Stomach (tissue), 19 donors: ENCODE measurements at places on chromosomes 5 and 9. TPM values are rescaled to one million over a fixed set of nuclear protein-coding genes. Genes with fewer than 3 reads are reported as not detected.

- DNase-seq: no peak
Measured at GRCh38 chr5:115180165-115180709, 10.5 kb upstream of the TRIM36 start.

- DNase-seq: no peak
Measured at GRCh38 chr9:100277166-100277979, 75.4 kb downstream of the TEX10 start.

- DNase-seq: peak; percentile 64
Measured at GRCh38 chr9:72476617-72477437, 44.6 kb upstream of the TMC1 start.

DNA sequence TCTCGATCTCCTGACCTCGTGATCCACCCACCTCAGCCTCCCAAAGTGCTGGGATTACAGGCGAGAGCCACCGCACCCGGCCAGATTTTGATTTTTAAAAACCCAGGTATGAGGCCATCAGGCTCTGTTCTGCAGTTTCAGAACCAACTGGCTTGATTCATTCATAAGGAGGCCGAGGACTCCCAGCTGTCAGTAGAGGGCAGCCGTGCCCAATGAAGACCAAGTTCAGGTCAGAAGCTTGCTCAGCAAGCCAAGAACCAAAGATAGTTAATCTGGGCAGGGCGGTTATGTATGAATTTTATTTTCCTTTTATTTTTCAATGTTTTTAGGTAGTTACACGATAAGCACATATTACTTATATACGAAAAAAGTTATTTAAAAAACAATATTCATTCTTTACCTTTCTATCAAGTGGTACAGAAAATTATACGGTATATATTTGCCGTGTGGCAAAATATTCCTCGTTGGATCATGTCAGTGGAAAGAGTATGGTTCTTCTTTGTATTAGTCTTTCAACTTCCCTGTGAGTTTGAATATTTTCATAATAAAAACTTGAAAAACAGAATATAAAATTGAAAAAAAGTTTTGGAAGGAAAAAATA is 18.0 kb downstream of the MGAT1 start:
- peak; percentile 80 for DNase-seq

GRCh38 chr5:133420440-133421301 is 191.7 kb downstream of the FSTL4 start:
- DNase-seq: no peak

Gene NR5A1
- 2.4 TPM for polyA plus RNA-seq

GRCh38 chr5:89954916-89955315 is 454.6 kb downstream of the CETN3 start:
- DNase-seq: no peak

- DNase-seq: no peak
Measured at GRCh38 chr5:128665747-128666355, 127.8 kb upstream of the FBN2 start.

- peak; percentile 10 for DNase-seq
Measured at GRCh38 chr5:21711866-21712758, 1141.0 kb downstream of the CDH12 start.

Gene MARCOL
- not detected for polyA plus RNA-seq

- no peak for DNase-seq
Measured at GRCh38 chr9:137011156-137011555, 14.8 kb upstream of the CLIC3 start.

DNA sequence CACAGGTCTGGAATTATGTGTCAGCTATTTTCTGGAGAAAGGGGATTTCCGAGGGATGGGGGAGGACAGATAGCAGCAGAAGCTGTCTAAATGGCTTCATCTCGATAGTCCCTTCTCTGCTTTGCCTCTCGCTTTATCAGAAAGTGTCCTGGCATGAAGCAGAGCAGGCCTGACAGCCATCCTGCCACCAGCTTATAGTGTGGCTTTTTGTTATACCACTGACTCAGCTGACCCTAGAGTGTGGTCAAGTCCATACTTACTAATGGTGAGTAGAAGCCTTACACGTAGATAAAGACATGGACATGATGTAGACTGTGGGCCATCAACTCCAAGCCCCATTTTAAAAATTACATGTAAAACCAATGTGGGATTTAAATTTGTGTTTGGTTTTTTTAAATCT is 50.0 kb downstream of the RCL1 start:
- no peak for DNase-seq

DNA sequence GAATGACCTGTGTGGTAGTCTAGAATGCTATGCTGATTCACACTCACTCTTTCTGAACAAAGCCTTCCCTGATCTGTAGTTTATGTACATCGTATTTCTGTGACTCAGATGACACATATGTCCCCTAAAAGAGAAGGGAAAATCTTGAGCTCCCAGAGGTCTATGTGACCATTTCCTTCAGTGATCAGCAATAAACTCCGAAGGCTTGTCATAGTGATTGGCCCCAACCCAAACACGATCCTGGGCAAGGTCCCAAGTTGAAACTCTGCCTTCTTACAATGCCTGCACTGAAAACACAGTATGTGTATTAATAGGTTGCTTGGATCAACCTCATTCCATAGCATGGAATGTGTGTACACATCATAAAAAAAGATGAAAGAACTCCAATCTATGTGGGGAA is 685.8 kb downstream of the MAT2B start:
- DNase-seq: peak; percentile 60

GRCh38 chr9:32339424-32339823 is 45.0 kb upstream of the ACO1 start:
- DNase-seq: no peak

GRCh38 chr9:122347348-122348287 is 23.2 kb upstream of the PTGS1 start:
- no peak for DNase-seq

- DNase-seq: no peak
Measured at GRCh38 chr5:79074641-79075040, 5.1 kb downstream of the BHMT2 start.

DNA sequence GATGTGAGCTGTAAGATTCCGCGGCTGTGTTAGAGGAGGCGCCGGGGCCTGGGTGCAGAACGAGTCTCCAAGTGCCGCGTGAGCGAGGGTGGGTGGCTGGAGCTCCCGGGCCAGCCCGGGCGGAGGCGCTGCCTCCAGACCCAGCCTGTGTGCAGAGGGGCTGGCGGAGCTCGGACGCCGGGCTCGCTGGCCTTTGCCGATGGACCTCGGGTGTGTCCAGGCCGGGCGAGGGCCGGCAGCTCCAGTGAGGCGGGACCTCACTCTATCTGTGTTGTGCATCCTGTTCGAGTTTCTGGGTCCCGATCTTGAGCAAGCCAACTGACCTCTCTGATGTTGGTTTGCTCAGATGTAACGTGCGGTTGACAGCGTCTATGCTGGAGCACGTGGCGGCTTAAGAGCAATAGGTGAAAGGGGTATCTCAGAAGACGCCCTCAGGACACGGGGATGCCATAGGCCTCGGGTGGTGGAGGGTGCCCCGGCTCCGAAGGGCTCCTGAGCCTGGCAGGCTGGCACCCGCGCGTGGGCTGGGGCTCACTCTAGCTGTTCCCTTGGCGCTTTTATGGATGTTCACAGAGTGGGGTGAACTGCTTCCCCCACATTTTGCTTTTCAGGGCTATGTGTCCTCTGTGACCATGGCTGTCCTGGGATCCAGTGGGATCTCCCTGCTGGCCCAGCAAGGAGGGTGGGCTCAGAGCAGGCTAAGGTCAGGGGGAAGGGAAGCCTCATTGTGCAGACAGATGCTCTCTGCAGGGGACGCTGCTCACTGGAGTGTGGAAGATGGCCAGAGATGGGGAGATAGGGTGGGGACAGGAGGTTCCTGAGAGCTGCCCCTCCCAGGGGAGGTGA is 69.8 kb downstream of the MRPL36 start:
- DNase-seq: no peak

GRCh38 chr5:53890490-53890889 is 330.1 kb downstream of the NDUFS4 start:
- DNase-seq: no peak

DNA sequence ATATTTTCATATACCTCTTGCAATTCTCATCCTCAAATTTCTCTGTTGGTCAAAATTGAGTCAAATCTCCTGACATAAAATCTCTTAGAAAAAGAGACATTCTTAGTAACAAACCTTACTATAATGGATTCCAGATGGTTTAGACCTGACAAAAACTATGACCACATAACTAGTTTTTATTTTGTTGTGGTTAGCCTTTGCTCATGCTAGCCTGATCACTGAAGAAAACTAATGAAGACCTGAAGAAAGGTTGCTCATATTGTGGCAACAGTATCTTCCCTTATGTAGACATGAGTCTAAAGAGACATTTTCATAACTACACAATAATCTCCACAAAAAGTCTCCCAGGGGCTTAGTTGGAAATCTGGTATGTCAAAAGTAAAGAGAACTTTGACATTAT is 274.1 kb upstream of the TMEM161B start:
- no peak for DNase-seq

DNA sequence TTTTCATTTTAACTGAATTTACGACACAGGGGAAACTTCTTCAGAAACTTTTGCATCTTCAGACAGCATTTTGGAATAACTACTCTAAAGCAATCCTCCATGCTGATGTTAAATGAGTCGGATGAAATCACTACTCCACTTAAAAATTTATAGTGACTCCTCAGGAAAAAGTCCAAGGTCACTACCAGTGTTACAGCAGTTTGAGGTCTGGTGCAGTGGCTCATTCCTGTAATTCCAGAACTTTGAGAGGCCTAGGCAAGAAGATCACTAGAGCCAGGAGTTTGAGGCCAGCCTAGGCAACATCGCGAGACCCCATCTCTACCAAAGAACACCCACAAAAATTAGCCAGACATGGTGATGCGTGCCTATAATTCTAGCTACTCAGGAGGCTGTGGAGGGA is 5.9 kb upstream of the GAS1 start:
- DNase-seq: no peak

DNA sequence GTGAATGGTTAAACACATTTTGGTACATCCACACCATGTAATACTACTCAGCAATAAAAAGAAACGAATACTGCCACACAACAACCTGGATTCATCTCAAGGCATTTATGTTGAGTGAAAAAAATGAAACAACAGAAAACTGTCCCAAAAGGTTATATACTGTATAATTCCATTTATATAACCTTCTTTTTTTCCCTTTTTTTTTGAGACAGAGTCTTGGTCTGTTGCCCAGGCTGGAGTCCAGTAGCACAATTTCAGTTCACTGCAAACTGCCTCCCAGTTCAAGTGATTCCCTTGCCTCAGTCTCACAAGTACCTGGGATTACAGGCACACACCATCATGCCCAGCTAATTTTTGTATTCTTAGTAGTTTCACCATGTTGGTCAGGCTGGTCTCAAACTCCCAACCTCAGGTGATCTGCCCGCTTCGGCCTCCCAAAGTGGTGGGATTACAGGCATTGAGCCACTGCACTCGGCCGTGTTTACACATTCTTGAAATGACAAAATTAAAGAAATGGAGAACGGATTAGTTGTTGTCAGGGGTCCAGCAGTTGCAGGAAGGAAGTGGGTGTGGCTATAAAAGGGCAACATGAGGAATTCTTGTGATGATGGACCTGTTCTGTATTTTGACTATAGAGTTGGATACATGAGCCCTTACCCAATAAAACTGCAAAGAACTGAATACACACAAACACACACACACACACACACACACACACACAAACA is 17.4 kb downstream of the PPP6C start:
- peak; percentile 37 for DNase-seq

GRCh38 chr9:130185017-130185416 is 12.8 kb downstream of the NCS1 start:
- no peak for DNase-seq

- DNase-seq: no peak
Measured at GRCh38 chr9:75147638-75148037, 59.3 kb downstream of the OSTF1 start.

DNA sequence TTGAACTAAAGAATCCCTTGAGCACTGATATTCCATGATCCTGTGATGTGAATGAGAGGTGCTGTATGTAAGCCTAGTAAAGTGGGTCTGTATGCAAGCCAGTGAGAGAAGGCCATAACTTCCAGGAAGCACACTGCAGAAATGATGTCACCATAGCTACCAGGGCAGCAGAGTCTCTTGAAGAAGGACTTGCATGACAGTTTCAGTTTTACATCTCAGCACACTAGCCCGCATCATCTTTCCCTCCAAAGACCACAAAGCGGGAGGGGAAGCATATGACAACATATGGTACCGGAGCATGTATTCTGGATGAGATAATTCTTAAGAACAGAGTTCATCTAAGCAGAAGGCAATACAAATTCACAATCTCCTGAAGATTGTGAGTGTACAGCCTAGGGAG is 37.6 kb upstream of the MAST4 start:
- DNase-seq: peak; percentile 35

Gene ST6GALNAC4
- 11.8 TPM for polyA plus RNA-seq

GRCh38 chr9:117546894-117547678 is 132.2 kb upstream of the ASTN2 start:
- DNase-seq: peak; percentile 88

DNA sequence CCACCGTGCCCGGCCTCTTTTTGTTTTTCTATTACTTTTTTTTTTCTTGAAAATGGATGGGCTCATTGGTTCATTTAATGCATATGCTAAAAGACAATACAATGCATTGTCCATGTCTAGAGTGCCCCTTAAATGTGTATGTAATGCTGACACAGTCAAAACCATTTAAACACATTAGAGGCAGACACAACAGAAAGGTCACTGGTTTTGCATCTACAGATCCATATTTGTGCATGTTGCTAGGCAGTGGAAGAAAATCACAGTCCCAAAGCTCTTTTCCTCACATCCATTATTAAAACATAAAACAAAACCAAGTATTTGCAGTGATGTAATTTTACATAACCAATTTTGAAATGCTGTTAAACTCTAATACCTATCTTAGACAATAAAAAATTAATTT is 389.0 kb downstream of the TAF11L14 start:
- no peak for DNase-seq

GRCh38 chr5:8765886-8766285 is 780.0 kb downstream of the SEMA5A start:
- no peak for DNase-seq

Gene RNF208
- polyA plus RNA-seq: 13.9 TPM

DNA sequence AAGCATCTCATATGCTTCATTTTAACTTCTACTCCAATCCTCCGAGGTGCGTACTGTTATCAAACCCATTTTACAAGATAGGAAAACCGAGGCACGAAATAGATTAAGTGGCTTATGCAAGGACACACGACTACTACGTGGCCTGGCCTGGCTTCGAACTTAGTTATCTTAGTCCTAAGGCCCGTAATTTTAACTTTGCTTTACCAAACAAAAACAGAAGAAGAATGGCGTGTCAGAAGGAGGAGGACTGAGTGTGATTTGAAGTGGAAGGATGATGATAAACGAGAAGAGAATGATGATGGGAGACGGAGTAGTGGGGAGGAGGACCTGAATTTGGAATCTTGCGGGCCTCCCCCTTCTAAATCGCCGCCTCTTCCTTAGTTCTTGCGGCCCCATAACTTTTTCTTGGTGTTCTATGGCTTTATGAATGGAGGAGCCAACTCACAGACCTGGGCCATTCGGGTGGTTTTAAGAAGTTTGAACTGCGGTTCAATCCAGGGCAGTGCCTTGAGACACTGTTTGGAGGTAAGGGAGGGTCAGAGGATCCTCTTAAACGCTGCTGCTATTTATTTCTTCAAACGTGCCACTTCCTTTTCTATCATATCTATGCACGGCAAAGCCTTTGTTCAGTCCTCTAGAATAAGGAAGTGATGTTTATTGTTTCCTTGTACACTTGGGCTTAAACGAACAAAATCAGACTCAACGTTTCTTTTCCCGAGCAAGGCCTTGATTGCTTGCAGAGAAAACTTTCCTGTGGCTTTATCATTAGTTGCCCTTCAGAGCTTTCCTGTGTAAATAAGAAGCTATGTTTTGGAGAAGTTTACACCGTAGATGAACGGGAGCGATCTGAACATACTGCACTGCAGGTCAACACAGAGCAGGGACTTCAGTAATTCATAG is 795 bp downstream of the CNOT8 start:
- no peak for DNase-seq
